Stimulated activated CD8-positive, alpha-beta memory T cell treated with anti-CD3 and anti-CD28 coated beads, Interleukin-4, amount 100 ng/mL, for 4 hours (primary cell): ENCODE measurements at places on chromosomes 7 and 10.

DNA sequence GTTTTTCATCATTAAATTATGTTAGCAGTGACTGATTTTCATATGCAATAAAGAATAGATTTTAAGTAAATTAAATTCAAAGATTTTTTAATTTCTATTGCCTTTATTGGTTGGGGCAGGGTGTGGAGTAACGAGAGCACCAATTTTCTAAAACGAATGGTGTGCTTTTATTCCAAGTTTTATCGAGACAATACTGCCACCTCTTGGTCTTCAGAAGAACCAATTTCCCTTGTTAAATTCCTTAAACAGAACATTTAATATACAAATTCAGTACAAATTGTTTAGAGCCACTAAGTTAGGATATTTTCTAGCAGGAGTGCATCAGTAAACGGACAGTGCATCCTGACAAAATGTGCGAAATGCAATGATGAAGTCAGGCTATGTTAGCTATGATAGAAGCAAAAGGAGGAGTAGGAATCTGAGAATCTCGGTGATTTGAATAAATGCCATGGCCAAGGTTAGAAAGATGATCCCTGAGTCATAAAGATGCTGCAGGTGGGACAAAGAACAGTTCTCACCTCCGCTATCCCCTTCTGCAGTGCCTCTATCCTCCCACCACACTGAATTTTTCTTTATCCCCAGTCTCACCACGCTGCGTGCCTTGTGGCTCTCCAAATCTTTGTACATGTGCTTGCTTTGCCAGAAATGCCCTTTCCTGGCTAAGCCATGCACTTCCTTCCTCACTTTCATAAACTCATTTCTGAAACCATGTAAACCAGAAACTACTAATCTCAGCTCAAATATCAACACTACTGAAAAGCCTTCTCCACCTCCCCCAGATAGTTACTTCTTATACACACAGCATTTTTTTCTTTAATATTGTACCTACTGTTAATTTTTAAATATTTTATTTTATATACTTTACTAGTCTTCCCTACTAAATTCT lies 31.9 kb upstream of the AGBL3 start:
- DNase-seq: no peak

DNA sequence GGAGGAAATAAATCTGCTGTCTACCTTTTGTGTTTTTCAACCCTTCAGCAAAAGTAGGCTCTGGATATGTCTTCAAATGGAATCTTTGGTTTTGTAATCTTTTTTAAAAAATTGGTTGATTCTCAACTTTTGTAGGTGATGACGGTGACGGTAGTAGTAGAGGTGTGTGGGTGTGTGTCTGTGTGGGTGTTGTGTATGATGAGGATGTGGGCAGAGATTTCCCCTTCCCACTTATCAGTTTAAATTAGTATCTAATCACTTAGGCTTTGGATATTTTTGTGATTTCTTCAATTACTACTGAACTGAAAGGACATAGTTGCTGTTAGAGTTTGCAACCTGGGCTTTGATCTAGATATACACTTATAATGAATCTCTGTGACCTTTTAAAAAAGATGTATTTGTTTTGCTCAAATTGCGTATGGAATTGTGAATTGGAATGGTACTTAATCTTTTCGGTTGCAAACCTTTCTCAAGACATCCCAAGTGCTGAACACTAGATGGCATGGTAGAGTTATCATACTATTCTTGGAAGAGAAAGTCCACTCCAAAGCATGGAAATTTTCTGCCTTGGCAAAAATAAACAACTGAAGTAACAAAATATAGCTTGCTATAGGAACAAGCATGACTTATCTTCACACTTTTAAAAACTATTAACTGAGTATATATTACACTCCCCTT lies 51.9 kb upstream of the A1CF start:
- no peak for DNase-seq

DNA sequence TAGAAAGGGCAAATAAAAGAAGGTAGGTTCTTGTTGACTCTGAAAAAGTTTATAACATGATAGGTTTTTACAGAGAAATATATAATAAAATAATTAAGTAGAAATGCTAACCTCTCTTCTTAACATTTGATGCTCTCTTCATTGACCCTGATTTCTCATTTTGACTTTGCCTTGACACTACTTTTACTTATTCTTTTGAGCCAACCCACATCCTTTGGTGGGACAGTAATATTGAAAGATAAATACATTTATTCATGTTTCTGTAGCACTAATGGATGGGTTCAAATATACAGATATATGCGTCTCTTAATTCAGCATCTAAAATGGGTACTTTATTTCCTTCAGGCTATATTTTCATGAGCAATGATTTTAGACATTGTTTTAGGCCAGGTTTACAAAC lies 34.4 kb downstream of the DDC start:
- no peak for DNase-seq

- DNase-seq: no peak
Observed at GRCh38 chr10:31749981-31750840, 178.4 kb downstream of the ARHGAP12 start.

- no peak for DNase-seq
Observed at GRCh38 chr7:51451751-51452476, 135.3 kb upstream of the COBL start.

- DNase-seq: no peak
Observed at GRCh38 chr7:134357486-134357885, 40.8 kb upstream of the SLC35B4 start.

DNA sequence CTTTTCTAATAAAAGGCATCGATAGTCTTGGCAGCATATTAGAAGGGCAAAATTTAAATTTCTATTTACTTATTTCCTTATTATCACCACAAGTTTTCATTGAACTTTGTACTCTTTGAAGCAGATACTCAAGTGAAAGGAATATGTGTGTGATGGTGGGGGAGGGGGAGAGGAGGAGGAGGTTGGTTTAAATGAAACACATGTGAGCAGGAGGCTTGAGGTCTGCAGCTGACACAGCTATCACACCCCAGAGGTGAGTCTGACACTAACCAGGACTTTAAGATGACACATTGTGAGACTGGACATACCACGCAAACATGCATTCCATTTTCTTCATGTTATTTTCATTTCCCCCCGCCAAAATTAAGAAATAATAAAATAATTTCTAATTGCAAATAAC lies 63.3 kb downstream of the CTTNBP2 start:
- no peak for DNase-seq

- no peak for DNase-seq
Observed at GRCh38 chr7:27686315-27686714, 23.6 kb upstream of the HIBADH start.

- DNase-seq: peak; percentile 54
Observed at GRCh38 chr7:90403174-90404113, at the start of gene CLDN12. Gene CLDN12 (plus strand): TSS chr7:90403461. CDS start chr7:90412677, 9,216 bp downstream.

DNA sequence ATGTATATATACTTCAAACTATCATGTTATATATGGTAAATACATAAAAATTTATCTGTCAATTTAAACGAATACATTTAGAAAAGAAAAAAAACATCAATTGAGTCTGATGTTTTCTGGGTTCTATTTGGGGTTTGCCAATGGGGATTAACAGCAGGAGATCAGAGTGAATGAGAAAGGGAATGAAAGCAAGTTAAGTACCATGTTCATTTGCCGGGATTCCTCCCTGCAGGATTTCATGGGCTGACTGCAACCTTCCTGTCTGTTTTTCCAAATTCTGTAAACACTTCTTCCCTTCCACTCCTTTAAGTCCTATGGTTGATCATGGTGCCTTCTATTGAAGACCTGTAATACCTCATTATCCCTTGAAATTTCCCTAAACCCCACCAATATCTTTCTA lies 33.9 kb upstream of the SEMA3A start:
- DNase-seq: no peak

GRCh38 chr7:158439035-158439434 lies 148.6 kb downstream of the PTPRN2 start:
- DNase-seq: no peak

DNA sequence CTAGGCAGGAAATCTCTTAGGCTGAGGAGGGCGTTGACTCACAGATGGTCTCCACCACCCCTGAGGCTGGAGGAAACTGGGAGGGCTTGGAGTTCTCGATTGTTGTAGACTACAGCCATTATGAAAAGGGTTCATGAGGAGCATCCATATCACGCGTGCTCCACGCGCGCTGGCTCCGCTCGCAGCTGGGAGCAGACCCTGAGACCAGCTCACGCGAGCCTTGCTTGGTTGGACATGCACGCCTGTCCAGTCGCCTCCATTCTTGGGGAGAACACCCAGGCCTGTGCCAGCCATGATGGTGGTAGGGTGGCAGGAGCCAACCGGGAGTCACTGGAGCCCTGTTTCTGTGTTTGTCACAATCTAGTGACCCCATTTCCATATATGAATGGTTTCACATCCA lies 139.1 kb downstream of the TCERG1L start:
- DNase-seq: no peak

GRCh38 chr10:24261627-24262026 lies 52.7 kb downstream of the KIAA1217 start:
- no peak for DNase-seq

GRCh38 chr10:62653254-62653653 lies 151.3 kb upstream of the ADO start:
- DNase-seq: no peak
